ENCODE measurements at places on chromosomes 7 and 10. TPM values are rescaled to one million over a fixed set of nuclear protein-coding genes. Genes with fewer than 3 reads are reported as not detected.
A peak's percentile ranks its signal among the peaks of the same experiment; 100 is the strongest.

DNA sequence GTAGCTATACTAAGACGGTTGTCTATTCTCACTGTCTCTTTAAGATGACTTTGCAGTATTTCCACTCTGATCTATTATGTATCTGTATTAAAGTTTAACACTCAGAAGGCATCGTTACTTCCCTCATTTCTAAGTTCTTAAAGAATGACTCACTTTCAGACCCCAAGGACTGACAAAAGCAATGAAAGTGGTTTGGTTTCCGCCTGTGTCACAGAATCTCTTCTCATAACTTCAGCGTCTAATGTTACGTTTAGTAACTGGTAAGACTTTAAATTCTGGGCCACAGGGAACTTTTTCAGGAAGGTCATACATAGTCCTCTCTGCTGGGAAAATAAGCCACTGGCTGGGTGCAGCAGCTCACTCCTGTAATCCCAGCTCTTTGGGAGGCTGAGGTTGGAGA, 892.0 kb upstream of the AUTS2 start:
- H3K27me3 ChIP-seq, result no peaks in the 10 kb centered on the region
- no peak for DNase-seq
- no peak overlapping the region for H3K4me3 ChIP-seq

DNA sequence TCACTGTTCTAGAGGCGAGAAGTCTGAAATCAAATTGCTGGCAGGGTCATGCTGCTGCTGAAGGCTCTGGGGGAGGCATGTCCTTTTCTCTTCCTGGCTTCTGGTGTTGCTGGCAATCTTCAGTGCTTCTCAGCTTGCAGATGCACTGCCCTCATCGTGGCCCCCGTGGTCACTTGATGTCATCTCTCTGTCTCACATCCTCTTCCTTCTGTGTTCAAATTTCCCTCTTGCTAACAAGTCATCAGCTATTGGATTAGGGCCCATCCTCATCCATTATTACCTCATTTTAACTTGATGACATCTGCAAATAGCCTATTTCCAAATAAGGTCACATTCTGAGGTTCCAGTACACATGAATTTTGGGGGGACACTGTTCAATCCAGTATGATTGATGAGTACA, 36.6 kb upstream of the SRGN start:
- no peaks in the 10 kb centered on the region for H3K27me3 ChIP-seq
- DNase-seq, result no peak
- no peak overlapping the region for H3K4me3 ChIP-seq
- no peaks in the 10 kb centered on the region for H3K36me3 ChIP-seq
- H3K4me1 ChIP-seq, result peaks cover 4% of the 10 kb centered on the region

GRCh38 chr10:80517416-80518142, 20.1 kb upstream of the SH2D4B start:
- no peak overlapping the region for H3K4me3 ChIP-seq
- DNase-seq, result no peak
- no peak overlapping the region for H3K27ac ChIP-seq
- H3K4me1 ChIP-seq, result no peaks in the 10 kb centered on the region
- H3K27me3 ChIP-seq, result no peaks in the 10 kb centered on the region

Gene NUDT13
- 2.0 TPM for total RNA-seq

DNA sequence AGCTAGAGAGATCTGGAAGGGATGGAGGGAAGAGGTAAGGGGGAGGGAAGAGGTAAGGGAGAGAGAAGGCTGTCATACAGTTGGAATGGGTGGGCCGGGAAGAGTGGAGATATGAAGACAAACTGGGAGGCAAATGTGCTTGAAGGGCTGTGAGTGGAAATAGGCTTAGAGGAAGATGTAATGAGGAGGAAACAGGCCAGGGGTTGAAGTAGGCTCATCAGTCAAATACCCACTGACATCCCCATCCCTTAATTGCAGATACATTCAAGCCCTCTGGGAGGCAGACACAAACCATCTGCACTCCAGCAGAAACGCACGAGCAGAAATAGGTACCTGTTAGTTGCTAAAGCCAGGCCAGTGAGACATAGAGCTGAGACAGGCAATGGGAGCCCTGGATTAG, 2.1 kb downstream of the SYNPO2L start:
- no peak overlapping the region for H3K4me3 ChIP-seq
- no peaks in the 10 kb centered on the region for H3K27me3 ChIP-seq
- H3K27ac ChIP-seq, result no peak overlapping the region

DNA sequence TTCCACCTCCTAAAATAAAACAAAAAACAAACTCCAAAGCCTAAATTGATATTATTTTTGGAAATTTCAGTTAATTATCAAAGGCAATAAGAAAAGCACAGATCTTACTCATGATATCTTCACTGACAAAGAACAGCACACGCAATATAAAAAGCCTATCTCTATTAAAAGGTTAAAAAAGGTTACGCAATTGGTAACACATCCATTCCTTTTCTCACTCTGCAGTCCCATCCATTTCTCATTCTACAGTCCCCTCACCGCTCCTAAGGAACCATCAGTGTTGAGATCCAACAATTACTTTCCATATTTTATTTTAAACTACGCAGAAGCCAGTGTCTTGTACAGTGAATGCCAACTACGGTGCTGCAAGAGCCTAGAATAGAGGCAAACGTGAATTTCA, 1.3 kb downstream of the SEC61G start:
- peaks cover 46% of the 10 kb centered on the region for H3K4me1 ChIP-seq
- peak overlapping the region; percentile 96 for H3K27ac ChIP-seq
- DNase-seq, result no peak

DNA sequence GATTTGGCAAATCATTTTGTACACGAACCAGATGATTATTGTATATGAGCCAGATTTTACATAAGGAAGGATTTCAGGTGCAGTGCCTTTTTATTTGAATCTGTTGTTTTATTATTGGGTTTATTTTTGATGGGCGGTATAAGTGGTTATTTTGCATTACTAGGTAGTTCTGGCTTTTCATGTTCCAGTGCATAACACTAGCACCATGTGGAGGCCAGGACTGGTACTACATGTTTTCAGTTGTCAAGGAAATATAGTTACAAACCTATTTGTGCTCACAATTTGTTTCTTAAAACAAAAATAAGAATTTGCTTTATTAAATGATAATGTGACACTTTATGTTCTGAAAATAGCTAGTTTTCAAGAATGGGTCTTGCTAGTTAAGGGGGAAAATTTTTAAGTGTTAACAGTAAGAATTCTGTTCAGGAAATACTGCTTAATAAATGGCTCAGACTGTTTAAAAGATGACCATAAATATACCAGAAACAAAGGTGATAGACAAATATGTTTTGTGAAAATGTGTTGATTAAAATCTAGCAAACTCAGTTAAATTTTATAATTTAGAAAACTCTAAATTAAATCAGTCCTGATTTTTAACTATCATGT, 7.1 kb upstream of the SEMA3E start:
- peaks cover 1% of the 10 kb centered on the region for H3K27me3 ChIP-seq
- H3K4me3 ChIP-seq, result no peak overlapping the region
- H3K4me1 ChIP-seq, result no peaks in the 10 kb centered on the region
- H3K36me3 ChIP-seq, result no peaks in the 10 kb centered on the region
- H3K27ac ChIP-seq, result no peak overlapping the region

GRCh38 chr10:25959540-25960232, 25.7 kb downstream of the MYO3A start:
- DNase-seq, result no peak
- no peaks in the 10 kb centered on the region for H3K36me3 ChIP-seq
- no peak overlapping the region for H3K4me3 ChIP-seq
- H3K27me3 ChIP-seq, result peaks cover 3% of the 10 kb centered on the region
- H3K27ac ChIP-seq, result no peak overlapping the region

Gene AGK
- total RNA-seq, result 23.6 TPM

DNA sequence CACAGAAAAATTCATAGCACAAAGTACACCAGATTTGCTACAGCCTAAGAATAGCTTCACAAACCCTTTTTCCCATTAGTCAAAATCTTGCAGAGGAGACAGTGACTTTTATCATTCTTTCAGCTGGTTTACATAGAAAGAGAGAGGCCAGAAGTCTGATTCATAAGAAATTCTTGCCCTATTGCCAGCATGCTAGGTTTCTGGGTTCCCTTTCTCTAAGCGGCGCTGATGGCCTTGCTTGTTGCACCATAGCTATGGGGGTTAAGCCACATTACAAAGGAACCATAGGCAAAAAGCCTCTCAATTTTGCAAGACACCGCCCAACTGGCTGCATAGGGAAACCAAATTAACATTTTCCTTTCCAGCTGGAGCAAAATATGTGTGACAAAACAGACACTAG, 87.4 kb downstream of the ZNF467 start:
- no peaks in the 10 kb centered on the region for H3K36me3 ChIP-seq
- peaks cover 3% of the 10 kb centered on the region for H3K4me1 ChIP-seq
- H3K4me3 ChIP-seq, result no peak overlapping the region

Gene TMEM270
- not detected for total RNA-seq

DNA sequence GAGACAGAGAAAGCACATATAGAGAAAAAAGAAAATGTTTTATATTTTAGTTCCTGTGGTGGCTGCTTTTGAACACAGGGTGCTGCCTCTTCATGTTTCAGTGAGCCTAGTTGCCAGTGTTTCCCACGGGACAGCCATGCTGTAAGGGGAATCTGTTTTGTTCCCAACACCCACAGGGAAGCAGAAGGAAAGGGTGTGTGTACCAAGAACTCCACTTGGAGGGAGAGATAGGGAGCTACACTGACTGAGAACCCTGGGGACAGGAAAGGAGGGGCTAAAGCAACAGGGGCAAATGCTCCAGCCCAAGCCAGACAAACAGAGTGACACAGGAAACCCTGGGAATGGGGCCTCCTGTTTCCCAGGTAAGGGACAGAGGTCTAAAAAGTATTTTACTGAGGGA, 40.2 kb downstream of the FRMPD2 start:
- no peaks in the 10 kb centered on the region for H3K4me1 ChIP-seq
- no peak overlapping the region for H3K4me3 ChIP-seq
- H3K27ac ChIP-seq, result no peak overlapping the region
- H3K36me3 ChIP-seq, result no peaks in the 10 kb centered on the region

- H3K4me1 ChIP-seq, result no peaks in the 10 kb centered on the region
- H3K36me3 ChIP-seq, result no peaks in the 10 kb centered on the region
- peaks cover 6% of the 10 kb centered on the region for H3K27me3 ChIP-seq
- H3K27ac ChIP-seq, result no peak overlapping the region
- H3K4me3 ChIP-seq, result no peak overlapping the region
These were observed 188.4 kb upstream of the MGMT start for GRCh38 chr10:129278686-129279085.

Gene ZNF736
- total RNA-seq, result not detected

- H3K27me3 ChIP-seq, result no peaks in the 10 kb centered on the region
- no peak overlapping the region for H3K4me3 ChIP-seq
- H3K4me1 ChIP-seq, result no peaks in the 10 kb centered on the region
- no peak overlapping the region for H3K27ac ChIP-seq
These were observed 78.1 kb upstream of the NRBF2 start for GRCh38 chr10:63054889-63055611.

DNA sequence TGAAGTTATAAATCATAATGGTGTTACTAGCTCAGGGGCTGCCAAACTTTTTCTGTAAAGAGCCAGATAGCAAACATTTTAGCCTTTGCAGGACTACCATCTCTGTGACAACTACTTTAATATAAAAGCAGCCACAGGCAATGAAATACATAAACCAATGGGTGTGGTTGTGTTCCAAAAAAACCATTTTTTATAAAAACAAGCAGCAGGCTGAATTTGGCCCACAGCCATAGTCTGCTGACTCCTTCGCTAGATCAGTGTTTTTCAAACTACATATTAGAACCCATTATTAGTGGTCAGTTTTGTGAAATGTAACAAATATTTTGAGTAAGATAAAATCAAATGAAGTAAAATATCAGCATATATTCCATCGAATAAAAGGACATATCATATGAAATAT, 13.6 kb downstream of the GNG11 start:
- no peak overlapping the region for H3K4me3 ChIP-seq
- H3K36me3 ChIP-seq, result no peaks in the 10 kb centered on the region
- no peak overlapping the region for H3K27ac ChIP-seq
- H3K4me1 ChIP-seq, result peaks cover 20% of the 10 kb centered on the region
- no peaks in the 10 kb centered on the region for H3K27me3 ChIP-seq

Gene PON3
- total RNA-seq, result not detected

Gene CDK5
- total RNA-seq, result 25.4 TPM

DNA sequence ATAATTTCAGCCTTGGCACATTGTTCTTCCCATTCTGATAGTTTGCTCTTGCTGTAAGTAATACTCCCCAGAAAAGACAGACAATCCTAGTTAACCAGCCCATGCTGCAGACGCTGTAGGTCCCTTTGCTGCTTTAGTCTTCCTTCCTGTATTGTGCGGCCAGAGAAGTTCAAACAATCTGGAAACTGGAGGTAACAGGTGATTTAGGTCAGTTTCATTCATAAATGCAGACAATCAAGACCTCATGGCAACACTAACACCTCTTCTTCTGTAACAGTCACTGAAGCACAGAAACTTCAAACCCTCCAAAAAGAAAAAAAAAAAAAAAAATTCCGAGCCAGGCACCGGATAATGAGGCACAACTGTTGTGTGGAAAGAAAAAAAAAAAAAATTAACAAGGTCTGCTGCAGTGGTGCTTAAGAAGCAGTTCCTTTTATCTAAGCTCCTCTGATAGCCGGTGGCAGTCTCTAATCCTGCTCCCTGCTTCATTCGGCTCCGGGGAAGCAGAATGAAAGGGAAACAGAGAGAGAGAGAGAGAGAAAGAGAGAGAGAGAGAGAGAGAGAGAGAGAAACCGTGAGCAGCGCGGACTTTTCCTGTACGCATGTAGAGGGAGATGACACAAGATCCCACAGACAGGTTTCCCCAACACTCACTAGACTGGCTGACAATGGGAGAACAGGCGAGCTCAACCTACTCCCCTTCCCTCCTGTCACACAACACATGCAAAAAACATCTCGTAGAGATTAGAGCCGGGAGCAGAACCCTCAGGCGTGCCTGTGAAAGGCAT, at the start of gene SEMA3A:
Gene SEMA3A (minus strand): TSS at position 306 of the 788 bp plus-strand sequence. CDS start 203 bp downstream, at position 103.
- peaks cover 23% of the 10 kb centered on the region for H3K4me1 ChIP-seq
- no peak for DNase-seq
- H3K27ac ChIP-seq, result peak within 1 kb of the TSS; percentile 85

DNA sequence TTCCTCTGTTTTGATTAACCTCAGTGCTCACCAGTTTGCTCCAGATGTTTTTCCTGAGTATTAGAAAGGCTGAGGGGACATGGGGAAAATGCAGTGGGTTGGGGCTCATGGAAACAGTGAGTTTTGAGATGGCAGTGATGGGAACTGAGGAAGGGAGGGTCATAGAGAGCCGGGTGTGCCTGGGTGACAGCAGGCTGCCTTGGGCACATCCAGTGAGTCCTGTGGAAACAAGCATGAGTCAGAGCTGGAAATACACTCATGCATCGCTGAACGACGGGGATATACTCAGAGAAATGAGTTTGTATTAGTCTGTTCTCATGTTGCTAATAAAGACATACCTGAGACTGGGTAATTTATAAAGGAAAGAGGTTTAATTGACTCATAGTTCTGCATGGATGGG, 202.2 kb downstream of the TMEM178B start:
- no peaks in the 10 kb centered on the region for H3K36me3 ChIP-seq
- H3K4me1 ChIP-seq, result no peaks in the 10 kb centered on the region
- peaks cover 2% of the 10 kb centered on the region for H3K27me3 ChIP-seq
- H3K4me3 ChIP-seq, result no peak overlapping the region

- no peak overlapping the region for H3K27ac ChIP-seq
- no peak for DNase-seq
- peaks cover 16% of the 10 kb centered on the region for H3K4me1 ChIP-seq
These were observed 4.8 kb downstream of the STRIP2 start for GRCh38 chr7:129438839-129439651.

Measured in chondrocyte (in vitro differentiated cells).